ENCODE measurements at places on chromosomes 6 and 20.
A peak's percentile ranks its signal among the peaks of the same experiment; 100 is the strongest.

- DNase-seq, result peak; percentile 38
Measured at GRCh38 chr20:36591854-36592641, 13.5 kb upstream of the RAB5IF start.

DNA sequence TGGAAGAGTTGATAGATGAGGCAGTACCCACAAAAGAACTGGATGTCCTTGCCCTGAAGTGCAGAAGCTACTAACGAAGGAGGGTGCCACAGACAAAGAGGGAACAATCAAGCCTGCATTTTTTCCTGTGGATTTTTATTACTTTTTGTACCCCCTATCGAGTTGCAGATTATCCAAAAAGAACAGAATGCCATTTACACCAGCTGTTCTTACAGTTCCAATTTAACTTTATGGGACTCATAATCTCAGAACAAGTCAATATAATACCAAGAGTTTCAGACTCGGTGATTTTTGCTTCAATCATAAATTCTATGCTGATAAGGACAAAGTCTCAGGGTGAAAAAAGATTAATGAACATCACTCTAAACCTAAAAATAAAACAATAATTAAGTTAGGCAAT lies 4.0 kb upstream of the CNKSR3 start:
- DNase-seq, result no peak

DNA sequence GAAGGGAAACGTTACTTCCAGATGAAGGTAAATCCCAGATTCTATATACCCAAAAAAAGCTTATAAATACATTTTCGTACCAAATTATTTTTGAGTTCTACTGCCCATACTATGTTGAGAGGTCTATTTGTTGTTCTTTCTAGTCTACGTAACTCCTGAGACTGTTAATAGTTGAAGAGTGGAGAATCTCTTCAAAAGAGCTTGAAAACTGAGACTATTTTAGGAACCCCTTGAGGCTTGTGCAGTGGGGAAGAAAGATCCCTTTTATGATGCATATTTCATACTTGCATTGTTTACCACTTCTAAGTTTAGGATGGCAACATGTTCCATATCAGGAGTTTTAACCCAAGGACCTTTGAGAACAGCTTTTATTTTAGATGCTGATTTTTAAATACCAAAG lies 245.0 kb downstream of the TMEM242 start:
- no peak for DNase-seq

- peak; percentile 83 for DNase-seq
Measured at GRCh38 chr6:149334682-149335160, 17.2 kb downstream of the TAB2 start.

GRCh38 chr6:161235776-161236633 lies 37.9 kb downstream of the AGPAT4 start:
- DNase-seq, result no peak

GRCh38 chr6:96837081-96837971 lies at the start of gene GPR63:
Gene GPR63 (minus strand): TSS chr6:96837477. CDS start chr6:96799731, 37,746 bp downstream.
- peak; percentile 49 for DNase-seq

- DNase-seq, result no peak
Measured at GRCh38 chr6:76742919-76743318, 670.5 kb upstream of the IMPG1 start.

GRCh38 chr20:58976061-58976730 lies 4.9 kb upstream of the NELFCD start:
- no peak for DNase-seq

DNA sequence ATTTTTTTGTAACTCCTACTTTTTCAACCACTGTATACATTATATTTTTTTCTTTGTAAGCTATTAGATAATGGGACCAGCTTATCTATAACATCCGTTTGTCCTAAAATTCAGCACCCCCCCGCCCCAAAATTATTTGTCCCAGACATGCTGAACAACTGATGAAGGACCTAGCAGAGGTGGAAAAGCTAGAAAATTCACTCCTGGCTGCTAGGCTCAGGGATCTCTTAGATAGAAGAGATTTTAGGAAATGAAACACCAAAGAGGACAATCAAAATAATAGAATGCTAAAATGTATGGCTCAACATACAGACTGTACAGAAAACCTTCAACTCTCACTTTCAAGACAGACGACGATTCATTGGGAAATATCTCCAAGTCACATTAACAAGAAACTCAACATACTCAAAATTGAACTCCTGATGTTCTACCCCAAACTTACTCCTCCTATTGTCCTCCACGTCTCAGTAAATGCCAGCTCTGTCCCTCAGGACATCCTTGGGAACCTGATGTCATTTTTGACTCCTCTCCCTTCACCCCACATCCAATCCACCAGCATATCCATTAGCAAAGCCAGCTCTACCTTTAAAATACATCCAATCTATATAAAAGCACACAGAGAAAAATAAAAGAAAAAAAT lies 4.7 kb downstream of the SOD2 start:
- DNase-seq, result no peak

DNA sequence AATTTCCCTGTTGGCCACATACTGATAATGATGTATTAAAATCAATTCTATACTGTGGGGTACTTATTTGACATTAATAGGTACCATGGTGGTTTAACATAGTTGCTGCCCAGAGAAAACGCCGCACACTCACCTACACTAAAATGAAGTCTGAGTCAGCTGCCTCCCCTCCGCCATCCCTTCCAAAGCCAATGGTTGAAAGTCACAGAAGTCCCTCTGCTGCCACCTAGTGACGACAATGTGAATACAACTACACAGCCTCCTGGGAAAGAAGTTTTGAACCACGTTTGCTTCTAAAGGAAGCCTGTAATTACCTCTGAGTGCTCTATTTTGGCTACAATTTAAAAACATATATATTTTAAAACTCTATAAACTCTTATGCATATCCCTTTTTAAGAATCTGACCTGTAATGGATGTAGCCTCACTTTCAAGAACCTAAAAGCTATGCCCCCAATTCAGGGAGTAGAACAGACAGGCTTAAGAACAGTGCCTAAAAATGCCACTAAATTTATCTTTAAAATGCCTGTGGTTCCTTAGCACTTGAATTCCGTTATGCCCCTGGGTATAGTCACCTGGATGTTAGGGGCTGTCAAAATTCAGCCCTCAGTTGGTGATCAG lies 20.6 kb upstream of the ECI2 start:
- DNase-seq, result peak; percentile 93

GRCh38 chr6:163667372-163668060 lies 253.0 kb downstream of the QKI start:
- DNase-seq, result no peak

- DNase-seq, result no peak
Measured at GRCh38 chr6:126086560-126086959, 100.2 kb downstream of the TRMT11 start.

GRCh38 chr20:34515484-34516246 lies 557 bp upstream of the DYNLRB1 start:
- peak; percentile 78 for DNase-seq
